ENCODE measurements at places on chromosomes 5 and 9. TPM values are rescaled to one million over a fixed set of nuclear protein-coding genes. Genes with fewer than 3 reads are reported as not detected.

The LURAP1L gene
- not detected for total RNA-seq

The ORM1 gene
- total RNA-seq = 4.2 TPM

The SPINK5 gene
- 0.07 TPM for total RNA-seq

The ANKRD34B gene
- total RNA-seq = not detected

The ZBED3 gene
- 2.9 TPM for total RNA-seq

- no peak for DNase-seq
Observed at GRCh38 chr5:79746642-79747569, 57.3 kb downstream of the CMYA5 start.

DNA sequence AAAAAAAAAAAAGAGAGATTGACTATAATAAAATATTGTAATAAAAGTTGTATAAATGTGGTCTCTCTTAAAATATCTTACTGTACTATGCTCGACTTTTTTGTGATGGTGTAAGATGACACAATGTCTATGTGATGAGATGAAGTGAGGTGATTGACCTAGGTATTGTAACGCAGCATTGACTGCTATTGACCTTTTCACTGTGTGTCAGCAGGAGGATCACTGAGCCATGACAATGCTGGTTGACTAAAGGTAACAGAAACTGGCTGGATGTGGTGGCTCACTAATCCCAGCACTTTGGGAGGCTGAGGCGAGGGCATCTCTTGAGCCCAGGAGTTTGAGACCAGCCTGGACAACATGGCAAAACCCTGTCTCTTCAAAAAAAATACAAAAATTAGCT lies 78.6 kb upstream of the MYO10 start:
- DNase-seq = no peak

DNA sequence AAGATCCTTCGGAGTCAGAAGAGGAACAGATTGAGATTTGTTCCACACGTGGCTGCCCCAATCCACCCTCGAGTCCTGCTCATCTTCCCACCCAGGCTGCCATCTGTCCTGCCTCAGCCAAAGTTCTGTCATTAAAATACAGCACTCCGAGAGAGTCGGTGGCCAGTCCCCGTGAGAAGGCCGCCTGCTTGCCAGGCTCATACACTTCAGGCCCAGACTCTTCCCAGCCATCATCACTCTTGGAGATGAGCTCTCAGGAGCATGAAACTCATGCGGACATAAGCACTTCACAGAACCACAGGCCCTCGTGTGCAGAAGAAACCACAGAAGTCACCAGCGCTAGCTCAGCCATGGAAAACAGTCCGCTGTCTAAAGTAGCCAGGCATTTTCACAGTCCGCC lies 85.9 kb downstream of the GOLPH3 start:
- no peak for DNase-seq

DNA sequence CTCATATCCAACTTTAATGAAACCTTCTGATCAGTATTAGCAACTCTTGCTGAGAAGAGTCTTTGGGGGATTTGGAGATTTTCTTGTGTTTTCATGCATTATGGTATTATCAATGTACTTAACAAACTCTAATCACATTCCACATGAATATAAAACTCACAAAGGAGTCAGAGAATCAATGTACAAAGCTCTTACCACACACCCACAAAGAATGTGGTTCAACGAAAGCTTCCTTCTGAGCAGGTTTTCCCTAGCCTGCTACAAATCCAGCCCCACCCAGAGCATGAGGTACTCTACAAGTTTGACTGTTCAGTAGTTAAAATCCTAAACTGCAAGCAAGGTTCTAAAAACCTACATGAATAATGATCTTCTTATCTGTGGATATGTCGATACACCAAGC lies 210.1 kb downstream of the TARS1 start:
- DNase-seq = no peak

DNA sequence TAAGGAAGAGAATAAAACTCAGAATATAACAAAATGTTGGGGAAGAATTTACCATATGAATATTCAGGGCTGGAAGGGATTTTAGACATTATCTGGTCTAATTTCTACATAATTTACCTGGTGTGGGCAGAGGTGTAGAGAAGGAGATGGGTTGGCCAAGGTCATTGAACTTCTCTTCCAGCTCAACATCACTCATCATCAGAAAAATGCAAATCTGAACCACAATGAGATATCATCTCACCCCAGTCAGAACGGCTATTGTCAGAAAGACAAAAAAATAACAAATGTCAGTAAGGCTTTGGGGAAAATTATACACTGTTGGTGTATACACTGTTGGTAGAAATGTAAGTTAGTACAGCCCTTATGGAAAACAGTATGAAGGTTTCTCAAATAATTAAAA lies 121.7 kb downstream of the PTTG1 start:
- no peak for DNase-seq

- DNase-seq = no peak
Observed at GRCh38 chr9:104882086-104882485, 45.9 kb downstream of the ABCA1 start.

- DNase-seq = no peak
Observed at GRCh38 chr5:37658440-37658839, 181.4 kb downstream of the GDNF start.

DNA sequence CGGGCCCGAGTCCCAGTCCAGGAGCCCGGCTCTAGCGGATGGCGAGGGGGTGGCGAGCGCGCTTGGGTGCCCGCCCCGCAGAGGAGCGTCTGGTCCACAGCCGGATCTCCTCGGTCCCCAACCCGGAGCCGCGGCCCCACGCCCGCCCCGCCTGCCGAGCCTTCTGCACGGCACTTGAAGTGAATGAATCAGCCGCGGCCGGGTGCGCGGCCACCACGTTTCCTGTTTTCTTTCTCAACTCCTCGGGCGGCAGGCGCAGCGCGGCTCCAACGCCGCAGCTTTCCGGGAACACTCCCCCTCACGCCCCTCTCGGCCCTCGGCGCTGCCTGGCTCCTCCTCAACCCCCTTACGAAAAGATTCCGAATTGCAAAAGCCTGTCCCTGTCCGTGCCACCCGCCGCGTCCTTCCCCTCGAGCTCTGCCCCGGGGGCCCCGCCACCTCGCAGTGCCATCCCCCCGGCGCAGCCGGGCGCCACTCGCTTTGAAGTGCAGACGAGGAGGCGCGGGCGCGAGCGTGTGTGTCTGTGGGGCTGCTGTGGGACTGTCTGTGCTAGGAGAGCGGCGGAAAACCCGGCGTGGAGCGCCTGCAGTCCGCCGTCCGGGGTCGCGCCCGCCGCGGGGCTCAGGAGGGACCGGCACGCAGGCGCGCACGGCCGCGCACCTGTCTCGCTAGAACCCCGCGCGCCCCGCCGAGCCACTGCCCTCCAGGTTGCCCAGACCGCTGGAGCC lies 456.6 kb downstream of the RAB3C start:
- peak; percentile 91 for DNase-seq

DNA sequence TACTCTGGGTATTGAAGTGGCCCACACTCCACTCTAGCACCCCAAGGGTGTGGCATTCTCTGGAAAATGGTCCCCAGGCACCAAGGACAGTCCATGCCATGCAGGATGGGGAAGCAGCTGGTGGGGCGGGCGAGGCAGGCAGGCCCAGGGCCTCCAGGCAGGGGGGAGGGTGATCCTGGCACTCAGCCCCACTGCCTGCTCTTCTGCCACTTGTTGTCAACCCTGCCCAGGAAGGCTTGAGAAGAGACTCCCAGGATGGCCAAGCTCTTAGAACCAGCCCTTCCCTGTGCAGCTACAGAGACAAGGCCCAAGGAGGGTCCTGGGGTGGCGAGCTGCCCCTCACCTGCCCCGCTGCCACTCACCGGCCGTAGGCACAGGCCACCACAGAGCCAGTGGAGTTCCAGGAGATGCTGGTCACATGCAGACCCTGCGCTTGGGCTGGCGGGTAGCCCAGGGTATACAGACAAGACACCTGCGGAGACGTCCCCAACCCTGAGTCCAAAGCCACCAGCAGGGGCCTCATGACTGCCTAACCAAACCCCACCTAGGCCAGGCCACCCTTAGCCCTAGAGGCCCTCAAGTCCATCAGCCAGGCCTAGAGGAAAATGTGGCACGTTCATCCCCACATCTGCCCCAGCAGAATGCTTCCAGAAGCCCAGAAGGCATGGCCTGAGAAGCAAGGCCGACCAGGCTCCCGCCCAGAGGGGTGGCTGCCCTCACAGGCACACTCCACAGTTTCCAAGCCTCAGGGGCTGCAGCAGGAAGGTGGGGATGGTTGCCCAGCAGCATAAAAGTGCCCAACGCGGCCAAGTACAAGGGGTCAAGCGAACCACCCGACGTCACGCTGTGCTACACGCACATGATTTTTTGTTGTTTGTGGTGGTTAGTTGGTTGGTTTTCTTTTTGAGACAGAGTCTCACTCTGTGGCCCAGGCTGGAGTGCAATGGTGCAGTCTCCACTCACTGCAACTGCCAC lies 19.8 kb downstream of the DYNC2I2 start:
- no peak for DNase-seq

DNA sequence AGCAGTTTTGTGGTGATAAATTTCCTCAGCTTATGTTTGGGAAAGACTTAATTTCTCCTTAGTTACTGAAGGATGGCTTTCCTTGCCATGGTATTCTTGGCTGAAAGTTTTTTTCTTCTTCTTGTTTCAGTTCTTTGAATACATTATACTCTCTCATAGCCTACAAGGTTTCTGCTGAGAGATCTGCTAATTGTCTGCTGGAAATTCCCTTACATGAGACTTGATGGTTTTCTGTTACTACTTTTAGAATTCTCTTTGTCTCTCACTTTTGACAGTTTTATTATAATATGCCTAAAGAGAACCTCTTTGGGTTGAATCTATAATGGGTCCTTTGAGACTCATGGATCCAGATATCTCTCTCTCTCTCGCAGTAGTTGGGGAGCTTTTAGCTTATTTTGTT lies 693.6 kb downstream of the PRELID2 start:
- no peak for DNase-seq

- no peak for DNase-seq
Observed at GRCh38 chr5:160009591-160009989, 651 bp downstream of the TTC1 start.

DNA sequence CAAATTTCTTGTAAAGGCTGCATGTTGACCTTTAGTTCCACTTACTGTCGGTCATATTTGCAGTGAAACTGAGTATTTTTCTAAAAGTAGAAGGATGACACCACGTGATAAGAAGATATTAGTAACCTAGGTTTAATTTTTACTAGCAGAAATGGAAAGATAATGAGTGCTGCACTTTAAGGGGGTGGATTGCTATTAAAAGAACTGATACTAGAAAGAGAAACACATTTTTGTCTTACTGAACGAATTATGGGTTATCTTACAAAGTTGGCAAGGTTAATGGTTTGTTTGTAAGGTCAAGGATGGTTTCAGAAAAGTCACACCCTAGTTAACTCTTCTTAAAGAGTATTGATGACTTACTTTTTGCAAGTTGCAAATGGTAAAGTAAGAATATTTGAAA lies 2.4 kb downstream of the MACIR start:
- DNase-seq = no peak

DNA sequence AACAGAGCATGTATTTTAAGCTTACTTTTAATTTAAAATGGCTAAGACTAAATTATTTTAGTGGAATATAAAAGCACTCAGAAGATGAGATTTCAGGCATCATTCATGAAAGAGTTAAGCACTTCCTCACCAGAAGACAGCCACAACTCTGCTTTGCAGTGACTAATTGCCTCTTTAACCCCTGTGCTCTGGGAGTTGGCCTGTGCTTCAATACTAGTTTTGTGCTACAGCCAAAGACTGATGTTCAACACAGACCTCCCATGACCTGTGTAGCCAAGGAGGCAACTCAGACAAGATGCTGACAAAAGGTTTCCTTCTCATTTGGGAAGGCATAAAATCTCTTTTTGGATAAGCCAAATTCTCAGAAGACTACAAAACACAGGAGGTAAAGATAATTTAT lies 353.5 kb downstream of the FBXL17 start:
- no peak for DNase-seq

- DNase-seq = no peak
Observed at GRCh38 chr5:75916144-75916543, 167.0 kb upstream of the SV2C start.
